Epithelial cell of esophagus (primary cell): ENCODE measurements at places on chromosomes 2 and 18.

DNA sequence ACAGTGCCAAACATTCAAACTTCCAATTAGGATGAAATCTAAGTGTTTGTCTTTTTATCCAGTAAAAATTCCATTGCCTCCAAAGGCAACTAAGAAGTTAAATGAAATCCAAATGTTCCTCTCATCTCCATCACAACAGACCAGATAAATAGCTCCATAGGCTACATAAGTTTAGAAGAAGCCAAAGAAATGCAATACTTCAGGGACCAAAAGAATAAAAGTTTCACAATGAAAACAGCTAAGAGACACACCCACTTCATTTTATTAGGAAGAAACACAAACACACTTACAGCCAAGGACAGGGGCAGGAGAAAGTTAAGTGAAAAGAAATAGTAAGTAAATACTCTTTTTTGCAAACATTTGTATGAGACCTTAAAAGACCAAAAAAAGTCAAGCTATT lies 88.5 kb upstream of the CCDC150 start:
- no peak for DNase-seq

DNA sequence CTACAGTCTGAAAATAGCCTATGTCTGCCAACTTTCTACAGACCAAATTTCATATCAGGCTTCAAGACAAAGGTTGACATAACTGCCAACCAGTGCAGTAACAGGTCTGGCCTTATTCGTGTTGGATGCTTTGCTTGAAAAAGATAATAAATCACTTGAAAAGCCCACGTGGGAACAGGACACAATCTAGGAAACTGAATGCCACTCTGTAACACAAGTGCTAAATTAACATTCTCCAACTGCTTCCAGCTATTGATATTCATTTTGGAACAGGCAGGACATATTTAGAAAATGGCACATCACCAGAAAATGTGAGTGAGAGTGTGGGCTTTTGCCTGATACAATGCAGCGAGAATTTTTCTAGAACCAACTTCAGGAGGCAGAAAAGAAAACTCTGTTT lies 165.9 kb upstream of the CCDC150 start:
- DNase-seq, result no peak

- DNase-seq, result no peak
These were observed 37.4 kb upstream of the GPC1 start for GRCh38 chr2:240397924-240398645.

DNA sequence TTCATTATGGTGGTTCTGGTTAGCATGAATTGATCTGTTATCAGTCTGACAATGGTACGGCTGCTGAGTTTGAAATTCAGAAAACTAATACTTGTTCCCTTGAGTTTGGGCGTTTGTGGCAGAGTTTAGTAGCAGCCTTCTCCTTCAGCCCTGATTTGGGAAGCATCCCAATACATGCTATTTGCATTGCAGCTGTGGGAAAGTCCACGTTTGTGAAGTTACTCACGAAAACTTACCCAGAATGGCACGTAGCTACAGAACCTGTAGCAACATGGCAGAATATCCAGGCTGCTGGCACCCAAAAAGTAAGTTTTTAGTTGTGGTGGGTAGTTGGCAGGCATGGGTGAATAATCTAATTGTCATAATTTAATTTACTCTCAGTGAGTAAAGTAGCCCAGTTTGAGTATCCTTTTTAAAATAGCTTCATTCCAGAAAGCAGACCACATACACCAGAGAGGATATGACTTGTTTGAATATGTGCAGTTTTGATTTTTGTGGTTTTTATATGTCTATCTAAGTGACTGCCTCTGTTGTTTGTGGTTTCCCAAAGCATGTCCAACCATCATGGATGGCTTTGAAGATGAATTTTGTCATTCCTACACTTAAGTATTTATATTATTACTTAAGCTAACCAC lies 12.2 kb downstream of the DGUOK start:
- peak; percentile 69 for DNase-seq

DNA sequence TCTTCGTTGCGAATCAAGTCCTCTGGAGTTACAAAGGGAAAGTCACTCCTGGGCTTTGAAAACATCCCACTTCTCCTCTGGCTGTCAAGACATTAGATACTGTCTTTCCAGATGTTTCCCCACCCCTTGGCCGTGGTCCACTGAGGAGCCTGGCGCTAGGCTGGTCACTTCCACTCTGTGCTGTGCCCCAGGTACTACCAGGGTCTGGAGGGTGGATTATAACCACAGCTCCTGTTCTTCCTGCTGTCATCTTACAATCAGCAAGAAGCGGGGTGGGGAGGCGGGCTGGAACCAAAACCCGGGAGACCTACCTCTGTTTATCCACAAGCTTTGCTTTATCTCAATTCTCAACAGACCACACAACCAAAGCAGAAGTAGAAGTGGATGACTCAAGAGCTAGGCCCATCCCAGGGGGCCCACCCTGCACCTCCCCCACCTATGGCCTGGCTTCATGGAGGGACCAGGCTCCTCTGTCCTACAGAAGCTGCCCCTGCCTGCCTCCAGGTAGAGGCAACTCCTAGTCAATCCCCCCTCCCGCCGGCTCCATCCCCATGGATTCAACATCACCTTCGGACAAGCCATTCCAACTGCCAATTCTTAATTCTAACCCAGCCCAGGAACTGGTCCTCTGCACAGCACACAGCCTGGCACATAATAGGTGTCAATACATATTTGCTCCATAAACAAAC lies 17.8 kb downstream of the SMAD7 start:
- DNase-seq, result no peak

GRCh38 chr18:25373432-25374179 lies 21.6 kb upstream of the ZNF521 start:
- no peak for DNase-seq

DNA sequence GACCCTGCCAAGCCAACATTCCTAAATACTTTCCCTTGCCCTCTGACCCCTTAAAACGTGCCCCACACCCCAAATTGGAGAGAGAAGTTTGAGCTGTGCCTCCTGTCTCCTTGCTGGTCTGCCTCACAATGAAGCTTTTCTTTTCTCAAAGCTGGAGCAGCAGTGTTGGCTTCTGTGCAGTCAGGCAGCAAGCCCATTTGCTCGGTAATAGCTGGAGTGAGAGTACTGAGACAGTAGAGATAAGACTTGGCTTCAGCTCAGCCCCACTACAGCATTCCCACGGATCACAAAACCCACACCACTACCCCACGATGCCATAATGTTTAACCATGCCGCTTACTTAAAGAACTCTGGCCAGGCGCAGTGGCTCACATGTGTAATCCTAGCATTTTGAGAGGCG lies 73.0 kb downstream of the NCAPH start:
- no peak for DNase-seq

GRCh38 chr2:155021618-155022017 lies 323.1 kb downstream of the KCNJ3 start:
- no peak for DNase-seq

- peak; percentile 87 for DNase-seq
These were observed 50.7 kb upstream of the OTX1 start for GRCh38 chr2:62999905-63000304.

DNA sequence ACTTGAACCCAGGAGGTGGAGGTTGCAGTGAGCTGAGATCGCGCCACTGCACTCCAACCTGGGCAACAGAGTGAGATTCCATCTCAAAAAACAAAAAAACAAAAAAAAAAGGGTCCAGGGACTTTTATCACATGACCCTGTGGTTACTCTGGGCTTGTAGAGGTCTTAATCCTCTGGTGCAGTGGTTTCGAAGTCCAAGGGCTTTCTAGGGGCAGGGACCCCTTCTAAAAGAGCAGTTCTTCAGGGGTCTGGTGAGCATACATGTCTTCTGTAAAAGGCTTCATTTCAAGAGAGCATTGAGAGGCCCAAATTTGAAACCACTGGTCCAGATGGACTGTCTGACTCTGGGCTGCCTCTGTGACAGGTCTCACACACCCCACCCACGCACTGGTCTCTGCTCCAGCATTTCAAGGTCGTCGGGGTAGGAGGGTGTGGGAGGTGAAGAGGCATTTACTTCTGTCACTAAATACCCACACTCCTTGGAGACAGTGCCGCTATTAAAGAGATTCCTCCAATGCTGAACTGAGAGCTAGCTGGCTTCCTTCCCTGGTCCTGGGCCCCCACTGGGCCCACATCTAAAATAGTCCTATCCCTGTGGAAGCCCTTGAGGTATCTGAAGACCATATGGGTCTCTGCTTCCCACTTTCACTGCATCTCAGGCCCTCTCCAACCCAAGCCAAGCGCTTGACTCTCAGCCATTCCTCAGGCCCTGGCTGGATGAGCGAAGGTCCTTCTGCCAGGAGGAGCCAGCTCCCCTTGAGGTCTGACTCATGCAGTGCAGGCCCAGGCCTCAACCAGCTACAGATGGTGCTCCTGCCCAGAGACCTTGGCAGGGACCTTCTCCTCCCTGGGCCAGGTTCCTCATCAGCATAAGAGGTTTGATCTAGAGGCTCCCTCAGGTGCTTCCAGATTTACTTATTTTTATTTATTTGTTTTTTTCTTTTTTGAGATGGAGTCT lies 44.8 kb downstream of the PAX8 start:
- peak; percentile 50 for DNase-seq

GRCh38 chr2:190378880-190379237 lies 29.3 kb upstream of the MFSD6 start:
- no peak for DNase-seq

- DNase-seq, result no peak
These were observed 86.1 kb downstream of the ACVR1 start for GRCh38 chr2:157789933-157790511.

DNA sequence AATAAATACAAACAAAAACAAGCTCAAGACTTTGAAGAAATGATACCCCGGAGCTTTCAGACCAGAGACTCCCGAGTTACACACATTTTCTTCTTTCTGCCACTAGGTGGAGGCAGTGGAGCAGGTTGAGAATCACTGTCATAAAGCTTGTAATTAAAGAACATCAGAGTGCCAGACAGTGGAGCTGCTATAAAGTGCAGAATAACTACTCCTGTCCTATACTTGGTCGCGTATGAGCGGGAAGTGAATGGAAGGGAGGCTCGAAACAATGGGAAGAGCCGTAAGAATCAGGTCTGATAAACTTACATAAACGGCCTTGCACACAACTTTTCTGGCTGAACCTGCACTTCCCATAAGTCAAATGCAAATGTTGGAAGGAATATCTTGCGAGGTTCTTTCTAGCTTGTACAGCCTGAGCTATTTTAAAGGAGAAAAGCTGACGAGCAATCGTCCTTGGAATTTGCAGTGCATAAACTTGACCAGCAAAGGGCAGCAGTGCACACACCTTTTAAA lies 189.0 kb downstream of the RPIA start:
- peak; percentile 63 for DNase-seq

DNA sequence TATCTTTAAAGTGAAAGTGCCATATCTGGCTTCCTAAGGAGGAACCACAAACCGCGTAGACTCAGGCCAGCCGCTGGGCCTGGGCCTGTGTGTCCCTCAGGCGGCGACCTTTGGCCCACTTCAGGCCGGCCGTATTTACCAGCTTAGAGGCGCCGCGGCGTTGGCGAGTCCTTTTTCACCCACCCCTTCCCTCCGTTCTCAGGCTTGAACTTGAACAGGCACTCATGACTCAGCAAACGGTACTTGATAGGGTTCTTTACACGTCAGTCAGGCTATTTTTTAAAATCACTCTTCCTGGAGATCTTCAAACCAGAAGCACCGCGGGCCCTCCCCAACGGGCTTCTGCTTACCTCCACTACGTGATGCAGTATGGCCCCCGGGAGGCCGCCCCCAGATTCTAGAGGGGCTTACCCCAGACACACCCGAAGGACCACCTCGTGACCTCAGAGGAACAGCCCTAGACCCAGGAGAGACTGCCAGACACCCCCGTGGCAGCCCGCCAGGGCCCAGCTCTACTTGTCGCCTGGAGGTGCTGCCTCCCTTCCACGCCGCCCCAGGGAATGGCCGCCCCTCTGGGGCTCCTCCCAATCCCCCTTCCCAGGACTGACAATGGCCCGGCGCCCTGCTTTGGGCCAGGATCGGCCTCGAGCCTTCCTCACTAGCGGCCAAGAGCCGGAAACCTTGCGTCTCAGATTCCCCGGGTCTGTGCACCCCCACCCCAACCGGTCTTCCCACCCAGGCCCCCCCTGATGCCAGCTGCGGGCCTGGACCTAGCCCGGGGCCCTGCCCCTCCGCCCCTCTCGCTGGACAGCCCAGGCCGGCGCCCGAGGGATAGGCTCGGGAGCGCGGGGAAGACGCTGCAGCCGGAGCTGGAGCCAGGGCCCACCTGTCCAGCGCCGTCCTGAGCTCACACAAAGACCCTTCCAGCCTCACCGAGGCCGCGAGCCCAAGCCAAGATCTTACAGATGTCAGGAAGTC lies 33.8 kb upstream of the IMPA2 start:
- DNase-seq, result peak; percentile 99

GRCh38 chr2:182868054-182868796 lies 1.8 kb upstream of the FRZB start:
- DNase-seq, result no peak

GRCh38 chr2:54724560-54725342 lies 1.3 kb downstream of the EML6 start:
- DNase-seq, result peak; percentile 24

DNA sequence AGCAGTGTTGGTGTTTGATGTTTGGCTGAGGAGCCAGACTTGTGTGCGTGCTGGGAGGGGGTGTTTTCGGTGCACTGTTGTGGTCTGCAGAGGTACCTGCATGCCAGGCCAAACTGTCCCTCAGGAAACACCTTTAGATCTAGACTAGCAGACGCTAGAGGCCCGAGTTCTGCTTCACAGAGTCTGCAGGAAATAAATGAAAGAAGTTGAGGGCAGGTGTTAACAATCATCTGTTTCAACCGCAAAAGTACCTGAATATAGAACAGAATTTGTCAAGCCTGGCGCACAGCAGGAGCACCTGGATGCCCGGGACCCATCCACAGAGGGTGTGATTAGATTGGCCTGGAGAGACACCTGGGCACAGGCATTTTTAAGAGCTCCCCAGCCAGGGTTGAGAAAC lies 40.5 kb upstream of the REL start:
- DNase-seq, result no peak

DNA sequence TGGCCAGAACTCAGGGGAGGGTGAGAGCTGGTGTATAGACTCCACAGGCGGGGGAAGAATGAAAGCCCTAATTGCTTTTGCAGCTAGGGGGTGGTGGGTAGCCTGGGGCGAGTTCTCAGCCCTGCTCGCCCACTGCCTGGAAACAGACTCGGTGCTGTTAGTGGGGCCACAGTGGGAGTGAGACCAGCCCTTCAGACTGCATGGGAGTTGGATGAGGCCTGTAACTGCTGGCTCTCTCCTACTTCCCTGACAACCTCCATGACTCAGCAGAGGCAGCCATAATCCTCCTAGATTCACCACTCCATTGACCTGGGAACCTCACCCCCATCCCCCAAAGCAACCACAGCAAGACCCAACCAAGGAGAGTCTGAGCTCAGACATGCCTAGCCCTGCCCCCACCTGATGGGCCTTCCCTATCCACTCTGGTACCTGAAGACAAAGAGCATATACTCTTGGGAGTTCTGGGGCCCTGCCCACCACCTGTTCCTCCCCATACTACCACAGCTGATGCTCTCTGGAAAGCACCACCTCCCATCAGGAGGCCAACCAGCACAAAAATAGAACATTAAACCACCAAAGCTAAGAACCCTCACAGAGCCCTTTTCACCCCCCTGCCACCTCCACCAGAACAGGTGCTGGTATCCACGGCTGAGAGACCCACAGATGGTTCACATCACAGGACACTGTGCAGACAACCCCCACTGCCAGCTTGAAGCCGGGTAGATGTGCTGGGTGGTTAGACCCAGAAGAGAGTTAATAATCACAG lies 226.3 kb downstream of the EIPR1 start:
- no peak for DNase-seq

GRCh38 chr2:236956641-236957040 lies 129.0 kb upstream of the COPS8 start:
- DNase-seq, result no peak

- DNase-seq, result no peak
These were observed 2.7 kb downstream of the GEN1 start for GRCh38 chr2:17756668-17757067.

- DNase-seq, result no peak
These were observed 205.1 kb upstream of the FAM98A start for GRCh38 chr2:33804155-33804554.

- no peak for DNase-seq
These were observed 172.5 kb downstream of the MYO1B start for GRCh38 chr2:191417746-191418145.
